ENCODE measurements at places on chromosomes 3 and 15. TPM values are rescaled to one million over a fixed set of nuclear protein-coding genes. Genes with fewer than 3 reads are reported as not detected.
A peak's percentile ranks its signal among the peaks of the same experiment; 100 is the strongest.

SPRED1 gene
- total RNA-seq, result 50.8 TPM

DNA sequence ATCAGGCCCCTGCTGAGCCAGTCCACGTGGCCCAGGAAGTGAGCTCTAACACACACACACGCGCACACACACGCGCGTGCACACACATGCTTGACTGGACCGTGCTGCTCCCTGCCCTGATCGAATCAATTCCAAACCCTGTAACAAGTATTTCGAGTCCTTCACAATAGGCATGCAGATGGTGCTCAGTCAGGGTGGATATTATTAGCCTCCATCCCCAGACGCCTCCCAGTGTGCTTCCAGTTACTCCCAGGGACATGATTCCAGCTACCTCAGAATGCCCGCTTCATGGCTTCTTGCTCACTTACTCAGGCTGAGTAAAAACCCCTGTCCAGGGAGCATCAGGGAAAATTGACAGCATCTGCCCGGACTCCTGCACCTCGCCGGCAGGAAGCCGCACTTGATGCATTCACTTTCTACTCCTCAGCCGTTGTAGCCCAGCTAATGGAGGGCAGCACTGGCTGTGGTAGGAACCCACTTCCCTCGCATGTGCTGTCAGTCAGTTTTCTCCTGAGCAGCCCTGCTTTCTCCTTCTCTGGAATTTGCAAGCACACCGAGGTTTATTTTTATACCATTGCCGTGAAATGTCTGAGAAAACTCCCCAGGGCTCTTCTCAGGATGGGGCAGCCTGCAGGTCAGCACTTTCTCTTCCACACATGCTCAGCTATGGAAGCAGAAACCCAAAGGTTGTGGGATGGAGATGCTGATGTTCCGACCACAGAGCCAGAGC, 126.1 kb upstream of the ABHD17C start:
- peak; percentile 24 for DNase-seq

- no peak for DNase-seq
These were observed 286.8 kb upstream of the NR2F2 start for GRCh38 chr15:96043591-96044171.

DNA sequence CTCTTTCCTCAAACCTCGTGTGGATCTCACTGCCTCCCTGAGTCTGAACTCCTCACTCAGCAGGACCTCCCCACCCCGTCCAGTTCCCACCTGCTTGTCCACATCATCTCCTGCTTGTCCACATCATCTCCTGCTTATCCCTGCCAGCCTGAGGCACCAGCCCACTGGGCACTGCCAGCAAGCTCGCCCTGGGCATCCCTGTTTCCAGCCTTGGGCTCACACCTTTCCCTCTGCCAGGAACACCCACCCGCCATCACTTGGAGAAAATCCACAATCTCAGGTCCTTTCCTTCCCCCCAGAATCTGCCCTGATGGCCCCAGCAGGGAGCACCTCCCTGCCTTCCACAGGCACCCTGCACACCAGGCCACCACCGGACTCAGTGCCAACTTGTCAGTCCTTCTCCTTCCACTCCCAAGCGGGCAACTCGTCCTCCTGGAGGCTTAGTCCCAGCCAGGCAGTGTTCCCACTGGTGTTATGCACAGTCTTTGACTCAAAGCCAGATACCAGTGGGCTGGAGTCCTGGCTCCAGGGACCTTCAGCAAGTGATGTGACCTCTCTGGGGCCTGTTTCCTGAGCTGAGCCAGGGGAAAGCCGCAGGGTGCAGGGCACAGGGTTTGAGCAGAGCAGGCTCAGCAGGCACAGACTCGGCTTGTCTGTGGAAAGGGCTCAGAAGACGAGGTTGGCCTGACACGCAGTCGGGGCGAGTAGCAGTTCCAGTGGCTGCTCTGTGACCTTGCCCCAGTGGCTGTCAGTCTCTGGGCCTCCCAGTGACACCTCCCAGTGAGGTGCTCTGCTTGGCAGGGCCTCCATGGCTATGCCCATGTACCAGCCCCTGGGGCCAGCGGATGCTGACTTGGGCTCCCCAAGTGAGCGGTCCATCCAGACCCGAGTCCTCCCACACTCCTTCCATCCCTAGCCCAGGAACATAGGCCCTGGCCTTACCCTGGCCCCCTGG, 9.5 kb upstream of the MESP2 start:
- no peak for DNase-seq

CPN2 gene
- total RNA-seq, result not detected

- peak; percentile 69 for DNase-seq
These were observed 260.4 kb upstream of the P2RY1 start for GRCh38 chr3:152574461-152575079.

GRCh38 chr3:141407047-141407446, 38.7 kb downstream of the ZBTB38 start:
- no peak for DNase-seq

GRCh38 chr3:24683633-24684384, 189.2 kb upstream of the THRB start:
- no peak for DNase-seq

TTLL13 gene
- total RNA-seq, result not detected

GRCh38 chr15:34483644-34484043, 46.0 kb upstream of the GOLGA8A start:
- DNase-seq, result no peak

LYZL4 gene
- not detected for total RNA-seq

Data from endodermal cell (in vitro differentiated cells).